ENCODE measurements at places on chromosomes 1 and 21. TPM values are rescaled to one million over a fixed set of nuclear protein-coding genes. Genes with fewer than 3 reads are reported as not detected.

Gene FAM163A
- not detected for total RNA-seq

- H3K36me3 ChIP-seq: no peaks in the 10 kb centered on the region
- DNase-seq: no peak
- no peaks in the 10 kb centered on the region for H3K27me3 ChIP-seq
- no peak overlapping the region for H3K4me3 ChIP-seq
- H3K27ac ChIP-seq: no peak overlapping the region
- peaks cover 9% of the 10 kb centered on the region for H3K4me1 ChIP-seq
Observed at GRCh38 chr1:26597629-26598039, 68.1 kb downstream of the RPS6KA1 start.

DNA sequence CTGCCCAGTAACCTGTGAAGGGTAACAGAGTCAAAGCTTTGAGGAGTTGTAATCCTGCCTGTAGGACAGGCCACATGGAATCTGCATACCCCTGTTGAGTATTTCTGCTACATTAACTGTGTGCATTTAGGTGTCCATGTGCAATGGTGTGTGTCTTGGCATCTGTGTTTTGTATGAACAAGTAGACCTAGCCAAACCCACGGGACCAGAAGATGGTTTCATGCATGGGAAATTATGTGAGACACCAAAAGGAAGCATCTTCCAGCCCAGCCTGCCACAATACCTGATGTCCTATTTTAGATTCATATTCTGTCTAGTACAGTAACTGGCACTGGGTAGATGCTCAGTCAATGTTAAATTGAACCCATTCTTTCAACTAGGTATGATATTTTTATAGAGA lies 70.8 kb upstream of the KCND3 start:
- peaks cover 25% of the 10 kb centered on the region for H3K4me1 ChIP-seq
- no peaks in the 10 kb centered on the region for H3K36me3 ChIP-seq
- DNase-seq: no peak
- H3K4me3 ChIP-seq: no peak overlapping the region

DNA sequence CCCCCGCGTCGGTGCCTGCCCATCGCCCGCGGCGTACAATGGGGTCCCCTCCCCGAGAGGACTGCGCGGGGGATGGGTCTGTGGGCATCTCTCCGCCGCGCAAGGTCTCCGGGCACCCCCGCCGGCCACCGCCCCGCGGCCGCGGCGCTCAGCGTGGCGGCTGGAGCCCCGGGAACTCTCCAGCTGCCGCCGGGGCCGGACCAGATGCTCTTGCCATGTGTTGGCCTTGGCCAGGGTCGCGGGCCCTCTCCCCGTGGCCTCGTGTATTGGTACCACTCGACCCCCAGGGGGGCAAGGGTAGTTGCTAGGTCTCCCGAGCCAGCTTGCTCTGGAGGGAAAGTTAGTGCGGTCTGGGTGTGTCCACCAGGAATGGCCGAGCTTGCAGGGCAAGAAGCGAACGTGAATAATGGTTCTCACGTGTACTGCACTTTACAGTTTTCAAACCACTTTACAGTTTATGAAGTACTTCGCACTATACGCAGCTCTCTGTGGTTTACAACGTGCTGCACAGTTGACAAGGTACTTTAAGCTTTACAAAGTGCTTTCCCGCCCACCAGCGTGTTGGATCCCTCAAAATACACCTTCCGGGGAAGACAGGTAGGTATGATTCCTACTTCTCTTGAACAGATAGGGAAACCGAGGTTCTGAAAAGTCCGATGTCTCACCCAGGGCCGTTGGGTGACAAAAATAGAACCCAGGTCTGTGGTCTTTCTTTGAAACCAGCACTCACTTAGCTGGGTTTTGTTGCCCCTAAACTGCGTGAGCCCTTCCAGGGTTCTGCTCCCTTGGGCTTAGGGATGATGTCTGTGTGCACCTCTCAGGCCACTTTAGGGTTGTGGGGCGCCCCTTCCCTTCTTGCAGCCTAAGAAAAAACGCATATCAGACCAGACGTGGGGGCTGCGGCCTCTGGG lies 1.2 kb downstream of the EPHB2 start:
- peaks cover 21% of the 10 kb centered on the region for H3K4me1 ChIP-seq
- peak overlapping the region; percentile 62 for H3K4me3 ChIP-seq
- DNase-seq: no peak
- H3K27ac ChIP-seq: no peak overlapping the region
- no peaks in the 10 kb centered on the region for H3K36me3 ChIP-seq

Gene RIT1
- 30.8 TPM for total RNA-seq

DNA sequence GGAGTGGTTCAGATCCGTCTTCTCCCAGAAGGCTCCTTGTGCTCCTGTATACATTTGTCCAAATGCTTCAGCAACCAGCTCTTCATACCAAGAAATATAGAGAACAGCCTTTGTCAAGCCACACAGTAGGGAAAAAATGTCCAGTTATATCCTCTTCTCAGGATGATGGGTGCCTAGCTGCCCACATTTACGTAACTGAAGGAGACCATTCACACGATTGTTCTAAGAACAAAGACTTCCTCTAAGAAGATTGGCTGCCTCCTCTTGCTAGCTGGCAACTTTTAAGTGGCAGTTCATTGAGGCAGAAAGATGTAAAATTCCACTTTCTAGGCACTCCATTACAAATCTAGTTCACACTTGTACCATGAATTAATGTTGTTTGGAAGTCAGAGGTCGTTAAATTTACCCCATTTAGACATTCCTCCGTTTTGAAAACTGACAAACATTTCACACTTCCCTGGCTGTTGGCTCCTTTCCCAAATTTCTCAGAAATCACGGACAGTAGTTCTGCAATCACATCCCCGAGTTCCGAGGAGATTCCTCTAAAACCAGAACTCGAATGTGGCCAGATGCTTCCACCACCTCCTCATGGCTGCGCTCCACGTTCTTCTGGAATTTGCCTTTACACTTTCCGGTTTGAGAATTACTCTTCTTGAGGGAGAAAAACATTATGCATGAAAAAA lies 45.6 kb upstream of the CSF1 start:
- no peaks in the 10 kb centered on the region for H3K36me3 ChIP-seq
- H3K27me3 ChIP-seq: no peaks in the 10 kb centered on the region
- H3K27ac ChIP-seq: peak overlapping the region; percentile 36
- no peak overlapping the region for H3K4me3 ChIP-seq
- peak; percentile 73 for DNase-seq

- H3K36me3 ChIP-seq: no peaks in the 10 kb centered on the region
- H3K4me3 ChIP-seq: no peak overlapping the region
- H3K27ac ChIP-seq: peak overlapping the region; percentile 21
Observed at GRCh38 chr1:41626146-41626545, 141.7 kb upstream of the EDN2 start.

DNA sequence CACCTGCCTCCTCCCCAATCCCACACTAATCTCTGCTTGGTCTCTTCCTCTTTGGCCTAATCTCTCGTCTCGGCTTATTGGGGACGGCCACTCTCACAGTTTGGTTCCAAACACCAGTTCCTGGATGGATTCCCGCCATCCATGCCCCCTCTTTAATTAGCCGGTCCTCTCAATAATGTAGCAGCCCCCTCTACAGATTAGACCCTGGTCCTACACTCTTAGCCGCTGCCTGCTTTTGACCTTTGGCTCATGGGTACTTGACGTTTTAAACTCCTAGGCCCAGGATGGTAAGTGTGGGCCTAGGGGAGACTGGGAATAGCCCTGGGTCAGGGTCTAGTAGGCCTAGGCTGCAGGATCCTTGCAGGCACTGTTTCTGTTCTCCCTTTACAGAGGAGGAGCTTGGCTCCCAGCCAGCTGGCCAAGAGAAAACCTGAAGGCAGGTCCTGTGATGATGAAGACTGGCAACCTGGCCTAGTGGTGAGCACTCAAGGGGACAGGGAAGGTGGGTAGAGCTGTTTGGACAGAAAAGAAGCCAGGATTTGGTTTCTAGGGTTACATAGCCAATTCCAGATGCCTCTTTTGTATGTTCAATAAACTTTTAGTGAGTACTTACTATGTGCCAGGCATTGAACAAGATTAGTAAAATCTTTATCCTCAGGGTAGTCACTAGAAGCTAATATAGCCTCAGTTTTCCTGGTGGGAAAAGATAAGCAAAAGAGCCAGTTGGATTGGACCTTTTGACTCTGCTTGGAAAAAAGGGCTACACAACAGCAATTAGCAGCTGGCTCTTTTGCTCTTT lies 758 bp downstream of the RAD54L start:
- H3K36me3 ChIP-seq: no peaks in the 10 kb centered on the region
- H3K4me3 ChIP-seq: peak overlapping the region; percentile 67
- no peak overlapping the region for H3K27ac ChIP-seq
- H3K4me1 ChIP-seq: peaks cover 24% of the 10 kb centered on the region

- no peaks in the 10 kb centered on the region for H3K36me3 ChIP-seq
- no peak for DNase-seq
- no peak overlapping the region for H3K27ac ChIP-seq
- H3K27me3 ChIP-seq: peaks cover 5% of the 10 kb centered on the region
- H3K4me1 ChIP-seq: peaks cover 34% of the 10 kb centered on the region
Observed at GRCh38 chr1:166165661-166166328, 1.0 kb downstream of the FAM78B start.

DNA sequence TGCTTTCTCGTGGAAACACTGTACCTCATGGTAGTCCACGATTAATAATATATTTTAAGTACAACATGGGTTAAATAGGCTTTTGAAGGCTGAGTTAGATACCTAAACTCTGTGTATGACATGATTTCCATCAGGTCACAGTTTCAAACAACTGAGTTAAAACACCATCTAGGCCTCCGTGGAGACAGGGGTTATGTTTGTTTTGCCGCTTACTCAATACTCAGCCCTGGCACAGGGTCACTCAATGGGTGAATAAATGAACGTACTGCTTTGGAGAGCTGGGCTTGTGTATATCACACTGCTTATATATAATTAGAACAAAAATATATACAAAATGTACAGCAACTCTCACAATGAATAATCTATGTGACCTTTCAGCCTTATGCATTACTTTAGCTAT lies 72.5 kb downstream of the PLPPR5 start:
- H3K36me3 ChIP-seq: no peaks in the 10 kb centered on the region
- H3K4me1 ChIP-seq: no peaks in the 10 kb centered on the region
- no peak overlapping the region for H3K4me3 ChIP-seq

DNA sequence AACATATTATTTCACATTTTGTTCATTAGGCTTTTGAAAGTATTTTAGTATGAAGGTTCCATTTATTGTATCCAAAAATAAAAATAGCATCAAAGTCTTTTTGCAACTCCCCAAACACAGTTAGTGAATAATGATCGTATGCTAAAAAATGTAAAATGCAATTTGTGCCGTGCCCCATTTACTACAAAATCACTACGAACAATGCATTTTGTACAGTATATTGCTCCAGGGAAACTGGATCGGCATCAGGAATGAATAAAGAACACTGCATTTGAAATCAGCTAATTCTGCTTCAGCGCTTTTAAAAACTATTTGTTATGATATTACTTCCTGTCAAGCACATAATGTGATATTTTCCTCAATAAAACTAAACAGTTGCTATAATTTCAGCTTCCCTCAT lies 547.8 kb downstream of the DPYD start:
- no peaks in the 10 kb centered on the region for H3K4me1 ChIP-seq
- DNase-seq: no peak
- H3K4me3 ChIP-seq: no peak overlapping the region
- no peak overlapping the region for H3K27ac ChIP-seq
- no peaks in the 10 kb centered on the region for H3K36me3 ChIP-seq
- H3K27me3 ChIP-seq: no peaks in the 10 kb centered on the region

GRCh38 chr1:230507666-230508402 lies 81.7 kb upstream of the PGBD5 start:
- no peak overlapping the region for H3K4me3 ChIP-seq
- H3K27ac ChIP-seq: no peak overlapping the region
- H3K36me3 ChIP-seq: no peaks in the 10 kb centered on the region
- DNase-seq: no peak
- no peaks in the 10 kb centered on the region for H3K27me3 ChIP-seq

DNA sequence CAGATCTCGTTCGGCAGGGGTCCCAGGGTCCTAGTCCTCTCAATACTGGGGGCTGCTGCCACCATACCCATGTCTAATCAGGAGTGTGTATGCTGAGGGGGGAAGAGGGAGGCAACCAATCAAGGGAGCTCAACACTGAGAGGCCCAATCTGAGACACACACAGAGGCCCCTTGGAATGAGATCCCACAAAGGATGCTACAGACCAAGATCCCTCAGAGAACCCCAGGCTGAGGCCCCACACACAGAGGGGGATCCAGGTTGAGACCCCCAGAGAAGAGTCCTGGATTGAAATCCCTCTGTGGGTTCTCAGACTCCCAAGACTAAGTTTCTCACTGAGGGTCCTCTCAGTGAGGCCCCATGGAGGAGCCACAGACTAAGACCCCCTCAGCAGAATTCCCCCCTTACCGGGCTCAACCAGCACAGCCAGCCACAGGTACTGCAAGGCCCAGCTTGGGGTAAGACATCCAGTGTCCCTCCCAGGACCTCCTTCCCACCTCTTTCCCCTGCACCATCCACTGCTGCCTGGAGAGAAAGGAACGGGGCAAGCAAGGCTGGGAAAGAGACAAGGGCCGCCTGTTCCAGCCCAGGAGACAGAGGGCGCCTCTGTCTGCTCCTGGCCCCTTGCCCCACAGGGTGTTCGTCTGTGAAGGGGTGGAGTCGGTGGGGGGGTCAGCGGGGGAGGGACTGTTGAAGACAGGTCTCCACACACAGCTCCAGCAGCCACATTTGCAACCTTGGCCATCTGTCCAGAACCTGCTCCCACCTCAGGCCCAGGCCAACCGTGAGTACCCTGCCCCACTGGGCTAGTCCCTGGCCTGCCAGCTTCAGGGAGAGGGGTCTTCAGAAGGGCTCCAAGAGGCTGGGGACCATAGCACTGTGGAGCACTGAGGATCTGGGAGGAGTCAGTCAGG lies at the start of gene S100A1:
TSS of gene S100A1 (plus strand) at position 720 of the 912 bp plus-strand sequence. CDS start 2,088 bp downstream, outside the sequence.
- DNase-seq: no peak
- no peaks in the 10 kb centered on the region for H3K27me3 ChIP-seq
- H3K36me3 ChIP-seq: peaks cover 10% of the 10 kb centered on the region
- H3K27ac ChIP-seq: peak within 1 kb of the TSS; percentile 92
- H3K4me3 ChIP-seq: peak within 1 kb of the TSS; percentile 55

GRCh38 chr1:99825098-99825497 lies 25.1 kb upstream of the AGL start:
- no peak overlapping the region for H3K27ac ChIP-seq
- no peak overlapping the region for H3K4me3 ChIP-seq
- H3K4me1 ChIP-seq: no peaks in the 10 kb centered on the region
- DNase-seq: no peak

Gene CACNA1S
- not detected for total RNA-seq

DNA sequence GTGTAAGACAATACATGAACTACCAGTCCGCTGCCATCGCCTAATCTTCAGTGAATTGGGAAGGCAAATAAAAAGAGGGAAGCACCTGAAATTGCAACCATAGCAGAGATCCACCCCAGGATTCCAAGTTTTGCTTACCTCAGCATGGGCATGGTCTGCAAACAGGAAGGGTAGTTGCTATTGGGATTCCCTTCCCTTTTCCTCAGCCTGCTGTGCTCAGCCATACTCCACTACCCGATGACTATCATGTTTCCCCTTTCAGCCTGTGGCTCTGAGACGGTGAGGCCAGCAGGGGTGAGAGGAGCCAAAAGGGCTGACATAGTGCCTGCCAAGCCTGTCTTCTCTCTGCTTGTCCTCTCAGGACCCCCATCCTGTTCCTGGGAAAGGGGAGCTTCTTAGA lies 64.2 kb downstream of the GPR137B start:
- H3K36me3 ChIP-seq: peaks cover 33% of the 10 kb centered on the region
- H3K4me3 ChIP-seq: no peak overlapping the region
- H3K27ac ChIP-seq: no peak overlapping the region

- no peaks in the 10 kb centered on the region for H3K27me3 ChIP-seq
- H3K4me3 ChIP-seq: no peak overlapping the region
- no peaks in the 10 kb centered on the region for H3K36me3 ChIP-seq
- no peak overlapping the region for H3K27ac ChIP-seq
- DNase-seq: no peak
Observed at GRCh38 chr1:198435056-198435455, 105.4 kb downstream of the ATP6V1G3 start.

Gene ACAP3
- 175 TPM for total RNA-seq
